Left lung (tissue), 14 donors: ENCODE measurements at places on chromosomes 1 and 21. TPM values are rescaled to one million over a fixed set of nuclear protein-coding genes. Genes with fewer than 3 reads are reported as not detected.
A peak's percentile ranks its signal among the peaks of the same experiment; 100 is the strongest.

BRDT gene
- not detected for total RNA-seq

SPSB1 gene
- 39.4 TPM for total RNA-seq

SPATA46 gene
- total RNA-seq: not detected

CA14 gene
- 0.44 TPM for total RNA-seq

OR2L13 gene
- not detected for total RNA-seq

C1orf185 gene
- not detected for total RNA-seq

DNA sequence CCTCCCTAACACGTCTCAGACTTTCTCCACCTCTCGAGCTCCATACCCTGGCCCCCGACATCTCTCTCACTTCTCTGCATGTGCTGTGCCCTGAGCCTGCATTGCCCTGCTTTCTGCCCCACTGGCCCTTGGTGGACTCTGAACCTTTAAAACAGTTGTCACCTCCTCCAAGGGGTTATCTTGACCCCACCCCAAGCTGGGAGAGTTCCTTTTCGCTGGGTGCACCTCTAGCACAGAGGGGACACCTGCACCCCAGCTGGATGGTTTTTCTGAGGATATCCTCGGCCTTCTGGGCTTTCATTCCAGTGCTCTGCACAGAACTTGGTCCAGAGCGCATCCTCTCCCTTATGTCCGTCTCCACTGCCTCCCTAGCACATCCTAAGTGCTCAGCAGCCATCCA, 4.2 kb upstream of the CDCP2 start:
- no peak for DNase-seq
- no peaks in the 10 kb centered on the region for H3K36me3 ChIP-seq
- H3K4me3 ChIP-seq: no peak overlapping the region

GRCh38 chr1:205061227-205061626, 18.2 kb downstream of the CNTN2 start:
- H3K4me3 ChIP-seq: no peak overlapping the region
- H3K27me3 ChIP-seq: no peaks in the 10 kb centered on the region
- no peaks in the 10 kb centered on the region for H3K4me1 ChIP-seq
- peak; percentile 68 for DNase-seq
- no peak overlapping the region for H3K27ac ChIP-seq

- H3K4me1 ChIP-seq: no peaks in the 10 kb centered on the region
- no peak for DNase-seq
- H3K27ac ChIP-seq: no peak overlapping the region
- no peaks in the 10 kb centered on the region for H3K27me3 ChIP-seq
- no peak overlapping the region for H3K4me3 ChIP-seq
- H3K36me3 ChIP-seq: no peaks in the 10 kb centered on the region
Measured at GRCh38 chr1:206787891-206788290, 15.6 kb upstream of the IL10 start.

DNA sequence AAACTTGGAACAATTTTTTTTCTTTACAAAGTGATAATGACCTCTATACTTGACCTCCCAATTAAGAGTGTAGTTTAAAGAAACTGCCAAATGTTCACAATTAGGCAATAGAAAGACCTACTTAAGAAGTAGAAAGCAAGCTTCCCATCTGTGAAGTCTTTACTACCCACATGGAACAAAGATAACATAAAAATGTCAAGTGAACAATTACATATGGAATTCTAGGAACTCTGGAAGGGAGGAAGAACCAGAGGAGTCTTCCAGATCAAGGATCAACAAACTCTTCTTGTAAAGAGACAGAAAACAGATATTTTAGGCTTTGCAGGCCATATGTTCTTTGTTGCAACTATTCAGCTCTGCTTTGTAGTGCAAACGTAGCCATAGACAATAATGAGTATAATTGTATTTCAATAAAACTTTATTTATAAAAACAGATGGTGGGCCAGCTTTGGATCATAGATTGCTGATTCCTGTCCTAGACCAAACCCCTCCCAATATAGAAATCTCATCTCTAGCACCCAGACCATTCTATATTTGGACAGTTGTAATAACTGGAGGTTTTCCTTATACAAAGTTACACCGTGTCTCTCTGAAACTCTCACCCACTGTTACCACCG, 68.4 kb upstream of the MAGI3 start:
- no peaks in the 10 kb centered on the region for H3K36me3 ChIP-seq
- H3K27me3 ChIP-seq: no peaks in the 10 kb centered on the region
- DNase-seq: no peak

- no peaks in the 10 kb centered on the region for H3K27me3 ChIP-seq
- H3K4me1 ChIP-seq: peaks cover 19% of the 10 kb centered on the region
- DNase-seq: peak; percentile 23
- H3K4me3 ChIP-seq: no peak overlapping the region
Measured at GRCh38 chr1:109239409-109240068, 9.8 kb upstream of the CELSR2 start.

DNA sequence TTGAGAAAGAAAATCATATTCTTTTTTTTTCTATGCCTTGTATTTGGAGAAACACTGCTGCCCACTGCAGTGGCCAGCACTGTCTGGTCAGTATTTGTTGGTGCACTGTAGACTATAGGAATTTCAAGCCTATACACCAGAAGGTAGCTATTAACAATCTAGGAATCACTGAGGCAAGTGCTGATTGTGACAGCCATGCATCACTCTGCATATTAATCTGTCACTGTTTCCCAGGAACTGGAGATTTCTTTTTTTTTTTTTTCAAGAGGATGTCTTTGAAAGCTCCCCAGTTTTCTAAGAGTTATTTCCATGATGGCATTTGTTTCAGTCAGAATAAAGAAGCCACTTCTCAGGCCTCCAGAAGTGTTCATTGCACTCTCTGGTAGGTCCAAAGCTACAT, 737.8 kb upstream of the PTBP2 start:
- no peaks in the 10 kb centered on the region for H3K4me1 ChIP-seq
- H3K27ac ChIP-seq: no peak overlapping the region
- H3K36me3 ChIP-seq: no peaks in the 10 kb centered on the region
- no peaks in the 10 kb centered on the region for H3K27me3 ChIP-seq
- DNase-seq: no peak

GRCh38 chr1:17277511-17278159, 28.7 kb downstream of the PADI3 start:
- no peak overlapping the region for H3K4me3 ChIP-seq
- H3K4me1 ChIP-seq: peaks cover 30% of the 10 kb centered on the region
- no peak overlapping the region for H3K27ac ChIP-seq
- no peaks in the 10 kb centered on the region for H3K36me3 ChIP-seq

DNA sequence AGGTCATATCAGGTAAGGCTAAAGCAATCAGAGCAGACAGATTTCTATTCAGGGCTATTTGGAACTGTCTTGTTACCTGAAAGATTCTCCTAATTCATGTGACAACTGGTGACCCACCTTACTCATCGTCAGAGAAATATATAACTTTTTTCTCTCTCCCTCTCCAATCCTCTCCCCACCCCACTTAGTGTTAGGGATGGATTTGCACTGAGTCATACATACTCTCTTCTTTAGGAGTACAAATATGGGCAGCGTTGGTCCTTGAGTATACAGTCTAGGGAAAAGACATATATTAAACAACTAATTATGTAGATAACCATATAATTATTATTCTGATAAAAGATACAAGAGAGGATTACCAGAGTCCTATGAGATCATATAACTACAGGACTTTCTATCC, 246.3 kb downstream of the HHIPL2 start:
- H3K4me3 ChIP-seq: no peak overlapping the region
- H3K27ac ChIP-seq: no peak overlapping the region
- DNase-seq: no peak
- H3K36me3 ChIP-seq: no peaks in the 10 kb centered on the region
- H3K4me1 ChIP-seq: no peaks in the 10 kb centered on the region

DNA sequence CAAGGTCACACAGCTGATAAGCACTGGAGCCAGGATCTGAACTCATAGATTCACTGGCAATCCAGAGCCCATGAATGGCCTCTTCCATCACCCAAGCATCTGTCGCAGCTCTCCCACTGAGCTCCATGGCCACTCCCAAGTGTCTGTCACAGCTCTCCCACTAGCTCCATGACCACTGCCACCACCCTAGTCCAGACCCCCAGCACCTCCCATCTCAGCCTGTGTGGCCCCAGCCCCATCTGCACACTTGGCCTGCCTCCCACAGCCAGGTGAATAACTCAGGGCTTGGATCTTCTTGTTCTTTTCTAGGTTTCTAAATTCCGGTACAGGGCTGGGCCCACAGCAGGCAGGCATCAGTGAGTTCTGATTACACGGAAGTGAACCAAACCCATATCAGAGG, 76.0 kb downstream of the GLIS1 start:
- no peak overlapping the region for H3K4me3 ChIP-seq
- no peak for DNase-seq
- H3K36me3 ChIP-seq: no peaks in the 10 kb centered on the region
- H3K27me3 ChIP-seq: no peaks in the 10 kb centered on the region
- no peak overlapping the region for H3K27ac ChIP-seq

- no peak overlapping the region for H3K27ac ChIP-seq
- no peak overlapping the region for H3K4me3 ChIP-seq
- DNase-seq: no peak
- no peaks in the 10 kb centered on the region for H3K36me3 ChIP-seq
- peaks cover 70% of the 10 kb centered on the region for H3K27me3 ChIP-seq
Measured at GRCh38 chr1:37239225-37239740, 205.0 kb upstream of the GRIK3 start.
